ENCODE measurements at places on chromosomes 16 and 17.
A peak's percentile ranks its signal among the peaks of the same experiment; 100 is the strongest.

- no peak for DNase-seq
These were observed 36.1 kb downstream of the MIS12 start for GRCh38 chr17:5522476-5522875.

DNA sequence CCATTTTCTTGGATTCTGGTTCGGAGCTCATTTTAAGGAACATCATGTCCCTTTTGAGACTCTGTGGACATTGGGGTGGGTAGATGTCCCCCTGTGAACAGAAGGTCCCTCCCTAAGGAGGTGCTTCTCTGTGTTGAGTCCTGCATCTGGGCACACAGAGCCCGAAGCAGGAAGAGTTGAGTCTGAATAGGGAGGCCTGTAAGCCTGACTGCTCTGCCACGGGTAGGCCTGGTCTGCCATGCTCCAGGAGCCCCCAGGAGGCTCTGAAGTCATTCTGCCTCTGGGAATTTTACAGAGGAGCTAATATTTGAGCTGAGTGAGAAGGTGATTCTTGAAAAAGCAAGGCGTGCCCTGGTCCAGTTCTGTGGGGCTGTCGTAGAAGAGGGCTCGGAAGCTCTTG is 50.6 kb downstream of the TENT4B start:
- no peak for DNase-seq

GRCh38 chr16:77652399-77652798 is 69.9 kb upstream of the NUDT7 start:
- DNase-seq: peak; percentile 64

DNA sequence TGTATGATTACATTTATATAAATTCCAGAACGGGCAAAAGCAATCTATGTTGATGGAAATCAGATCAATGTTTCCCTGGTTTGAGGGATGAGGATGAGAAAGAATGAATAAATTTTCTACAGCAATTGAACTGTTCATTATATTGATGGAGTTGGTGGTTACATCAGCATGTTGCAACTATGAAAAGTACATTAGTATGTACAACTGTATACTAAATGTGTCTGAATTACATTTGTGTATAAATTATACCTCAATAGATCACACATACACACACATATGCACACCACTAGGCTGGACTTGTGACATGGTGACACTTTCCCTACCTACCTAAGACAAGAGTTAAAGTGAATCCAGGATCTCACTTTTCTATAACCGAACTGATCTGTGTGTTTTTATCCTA is 608.0 kb downstream of the CDH11 start:
- DNase-seq: no peak

GRCh38 chr16:2719328-2720063 is 528 bp downstream of the PRSS27 start:
- DNase-seq: no peak

- no peak for DNase-seq
These were observed 22.3 kb downstream of the CD300LF start for GRCh38 chr17:74690409-74690825.

DNA sequence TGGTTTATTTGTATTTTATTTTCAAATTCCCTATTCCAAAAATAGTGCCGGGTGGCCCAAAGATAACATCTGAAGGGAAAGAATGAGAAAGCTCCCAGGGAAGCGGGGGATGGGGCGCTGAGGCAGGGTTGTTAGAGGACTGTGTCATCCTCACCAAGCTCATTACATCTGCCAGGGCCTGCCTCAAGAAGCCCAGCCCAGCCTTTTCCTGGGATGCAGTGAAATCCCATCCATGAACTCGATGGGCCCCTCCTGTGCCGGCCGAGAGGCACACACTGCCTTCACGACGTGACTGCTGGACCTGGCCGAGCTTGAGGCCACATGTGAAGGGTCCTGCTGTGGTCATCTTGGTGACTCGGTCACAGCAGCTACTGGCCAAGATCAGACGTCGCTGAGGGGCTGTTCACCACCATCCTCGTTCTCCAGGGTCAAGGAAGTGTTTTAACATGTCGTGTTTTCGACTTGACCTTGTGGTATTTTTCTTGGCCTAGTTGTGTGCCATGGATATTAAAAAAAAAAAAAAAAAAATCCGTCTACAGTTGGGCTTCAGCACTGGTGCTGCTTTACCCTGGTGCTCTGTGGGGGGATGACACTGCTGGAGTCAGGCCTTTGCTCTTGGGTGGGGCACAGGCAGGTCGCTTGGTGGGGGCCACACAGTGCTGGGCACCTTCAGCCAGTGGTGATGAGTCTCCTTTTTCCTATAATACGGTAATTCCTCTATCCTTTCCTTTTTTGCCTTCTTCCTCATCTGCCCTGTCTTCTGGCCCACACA is 4.9 kb downstream of the TIMM22 start:
- peak; percentile 71 for DNase-seq

DNA sequence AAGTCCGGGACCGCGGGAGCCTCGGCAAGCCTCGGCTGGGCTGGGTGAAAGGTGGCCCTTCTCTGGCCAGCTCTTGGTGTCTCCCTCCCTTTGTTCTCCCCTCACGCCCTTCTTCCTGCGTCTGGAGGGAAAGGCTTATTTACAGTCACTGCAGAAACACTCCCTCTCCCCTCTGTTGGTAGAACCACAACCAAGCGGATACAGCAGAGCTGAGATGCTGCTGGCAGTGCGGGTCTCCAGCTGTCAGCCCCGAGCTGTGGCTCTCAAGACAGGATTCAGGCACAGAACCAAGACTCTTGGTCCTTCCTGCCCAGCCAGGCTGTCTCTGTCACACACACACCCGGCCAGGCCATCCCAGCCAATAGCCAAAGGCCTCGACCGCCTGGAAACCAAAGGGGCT is 133.3 kb downstream of the ENGASE start:
- DNase-seq: no peak

GRCh38 chr16:73086108-73086507 is 38.2 kb upstream of the ZFHX3 start:
- no peak for DNase-seq

- no peak for DNase-seq
These were observed 1.4 kb upstream of the SP6 start for GRCh38 chr17:47852113-47852949.

GRCh38 chr17:4598776-4599504 is 14.6 kb downstream of the SMTNL2 start:
- DNase-seq: peak; percentile 66

- peak; percentile 61 for DNase-seq
These were observed 148.1 kb downstream of the SOCS1 start for GRCh38 chr16:11107780-11108465.

GRCh38 chr17:16361874-16362273 is 8.6 kb upstream of the CENPV start:
- no peak for DNase-seq

DNA sequence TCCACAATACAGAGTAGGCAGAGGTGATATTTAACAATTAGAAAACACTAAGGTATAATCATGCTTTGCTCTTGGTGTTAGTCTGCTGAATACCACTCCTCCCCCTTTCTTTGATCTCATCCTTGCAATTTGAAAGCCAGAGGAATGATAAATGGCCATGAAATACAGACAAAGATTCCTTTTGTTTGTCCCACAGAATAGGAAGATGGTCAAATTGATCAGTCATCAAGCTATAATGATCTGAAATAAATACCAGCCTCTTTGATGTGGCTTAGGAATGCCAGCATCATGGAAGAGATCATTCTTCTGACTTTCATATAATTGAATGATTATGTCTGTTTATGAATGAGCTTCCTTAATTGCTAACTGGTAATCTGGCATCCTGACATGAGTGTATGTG is 1541.7 kb upstream of the CDH8 start:
- no peak for DNase-seq

DNA sequence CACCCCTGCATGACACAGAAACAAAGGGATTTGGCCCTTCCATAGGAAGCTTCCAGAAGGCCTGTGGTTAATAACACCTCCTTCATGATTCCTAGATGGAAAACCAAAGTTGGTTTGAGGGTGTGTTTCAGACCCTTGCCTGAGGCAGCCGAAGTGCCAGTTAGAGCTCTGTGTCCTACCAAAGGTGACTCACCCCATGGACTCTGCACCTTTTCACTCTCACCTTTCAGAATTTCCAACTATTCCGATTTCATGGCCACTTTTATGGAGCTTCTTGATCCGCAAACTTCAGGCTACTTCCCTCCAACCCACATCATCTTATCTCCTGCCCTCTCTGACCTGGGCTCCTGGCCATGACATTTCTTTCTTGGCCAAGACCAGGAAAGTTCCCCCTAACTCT is 49.2 kb downstream of the MEOX1 start:
- DNase-seq: no peak

- peak; percentile 92 for DNase-seq
These were observed 789 bp upstream of the CCDC57 start for GRCh38 chr17:82213251-82214011.

- DNase-seq: no peak
These were observed 417.1 kb downstream of the CA10 start for GRCh38 chr17:51741458-51741857.

GRCh38 chr16:6483469-6484033 is 849.1 kb upstream of the RBFOX1 start:
- DNase-seq: no peak

DNA sequence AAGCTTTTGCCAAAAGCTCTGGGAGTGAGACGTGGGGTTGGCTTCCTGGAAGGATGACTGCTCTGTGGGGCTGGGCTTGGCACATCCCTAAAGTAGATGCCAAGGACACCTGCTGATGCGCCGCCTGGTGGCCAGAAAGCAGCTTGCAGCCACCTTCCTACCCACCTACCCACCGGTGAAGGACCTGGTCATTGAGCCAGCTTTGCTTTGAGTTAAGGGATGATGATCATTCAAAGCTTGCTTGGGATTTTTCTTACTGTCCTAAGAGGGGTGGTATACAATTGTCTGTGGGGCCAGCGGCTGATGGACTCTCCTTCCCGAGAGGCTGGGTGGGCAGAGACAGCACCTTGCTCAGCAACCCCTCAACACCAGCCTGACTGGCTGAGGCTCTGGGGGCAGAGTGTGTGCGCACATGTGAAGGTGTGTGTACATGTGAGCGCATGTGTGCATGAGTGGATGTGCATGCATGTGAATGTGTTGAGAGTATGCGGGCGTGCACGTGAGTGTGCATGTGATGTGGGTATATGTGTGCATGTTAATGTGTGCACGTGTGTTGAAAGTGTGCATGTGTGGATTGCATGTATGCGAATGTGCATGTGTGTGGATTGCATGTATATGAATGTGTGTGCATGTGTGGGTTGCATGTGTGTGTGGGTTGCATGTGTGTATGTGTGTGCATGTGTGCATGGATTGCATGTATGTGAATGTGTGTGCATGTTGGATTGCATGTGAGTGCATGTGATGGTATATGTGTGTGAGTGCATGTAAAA is 18.6 kb downstream of the C1QTNF1 start:
- DNase-seq: peak; percentile 73

All from fibroblast of mammary gland (primary cell).